ENCODE measurements at places on chromosomes 1 and 21. TPM values are rescaled to one million over a fixed set of nuclear protein-coding genes. Genes with fewer than 3 reads are reported as not detected.

FAM72A gene
- 1.8 TPM for polyA plus RNA-seq

FAM163A gene
- polyA plus RNA-seq, result not detected

OR10J1 gene
- not detected for polyA plus RNA-seq

NR0B2 gene
- polyA plus RNA-seq, result not detected

KRTAP23-1 gene
- not detected for polyA plus RNA-seq

DNA sequence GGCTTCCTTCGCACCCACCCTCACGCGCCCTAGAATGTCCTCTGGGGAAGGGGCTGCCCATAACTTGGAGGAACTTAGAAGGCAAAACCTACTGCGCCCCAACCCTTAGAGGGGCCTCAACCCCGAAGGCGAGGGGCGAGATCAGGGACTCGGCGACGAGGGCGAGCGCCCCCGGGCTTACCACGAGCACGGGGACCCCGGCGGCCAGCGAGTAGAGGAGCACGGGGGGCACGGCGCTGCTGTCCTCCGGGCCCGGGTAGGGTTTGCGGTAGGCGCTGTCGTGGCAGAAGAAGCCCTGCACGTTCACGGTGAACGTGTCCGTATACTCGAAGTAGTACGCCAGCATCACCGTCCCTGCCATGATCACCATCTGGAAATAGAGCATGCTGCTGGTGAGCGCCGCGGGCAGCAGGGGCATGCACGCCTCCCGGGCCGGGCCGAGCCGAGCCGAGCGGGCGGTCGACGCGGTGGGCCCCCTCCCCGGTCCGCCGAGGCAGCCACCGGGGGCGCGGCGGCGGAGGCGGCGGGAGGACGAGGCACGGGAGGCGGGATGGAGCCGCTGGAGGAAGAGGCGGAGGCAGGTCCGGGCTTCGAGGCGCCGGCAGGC lies 304 bp downstream of the PLPPR5 start:
- DNase-seq, result no peak
- H3K27ac ChIP-seq, result no peak overlapping the region
- H3K36me3 ChIP-seq, result no peaks in the 10 kb centered on the region
- peaks cover 27% of the 10 kb centered on the region for H3K27me3 ChIP-seq

- H3K4me3 ChIP-seq, result no peak overlapping the region
- H3K27me3 ChIP-seq, result no peaks in the 10 kb centered on the region
Observed at GRCh38 chr1:45730075-45730779, 20.2 kb downstream of the IPP start.

- peaks cover 9% of the 10 kb centered on the region for H3K27me3 ChIP-seq
- no peak overlapping the region for H3K4me3 ChIP-seq
- no peak overlapping the region for H3K27ac ChIP-seq
- no peak for DNase-seq
- H3K36me3 ChIP-seq, result no peaks in the 10 kb centered on the region
- H3K4me1 ChIP-seq, result no peaks in the 10 kb centered on the region
Observed at GRCh38 chr1:94646141-94646643, 104.6 kb upstream of the F3 start.

DNA sequence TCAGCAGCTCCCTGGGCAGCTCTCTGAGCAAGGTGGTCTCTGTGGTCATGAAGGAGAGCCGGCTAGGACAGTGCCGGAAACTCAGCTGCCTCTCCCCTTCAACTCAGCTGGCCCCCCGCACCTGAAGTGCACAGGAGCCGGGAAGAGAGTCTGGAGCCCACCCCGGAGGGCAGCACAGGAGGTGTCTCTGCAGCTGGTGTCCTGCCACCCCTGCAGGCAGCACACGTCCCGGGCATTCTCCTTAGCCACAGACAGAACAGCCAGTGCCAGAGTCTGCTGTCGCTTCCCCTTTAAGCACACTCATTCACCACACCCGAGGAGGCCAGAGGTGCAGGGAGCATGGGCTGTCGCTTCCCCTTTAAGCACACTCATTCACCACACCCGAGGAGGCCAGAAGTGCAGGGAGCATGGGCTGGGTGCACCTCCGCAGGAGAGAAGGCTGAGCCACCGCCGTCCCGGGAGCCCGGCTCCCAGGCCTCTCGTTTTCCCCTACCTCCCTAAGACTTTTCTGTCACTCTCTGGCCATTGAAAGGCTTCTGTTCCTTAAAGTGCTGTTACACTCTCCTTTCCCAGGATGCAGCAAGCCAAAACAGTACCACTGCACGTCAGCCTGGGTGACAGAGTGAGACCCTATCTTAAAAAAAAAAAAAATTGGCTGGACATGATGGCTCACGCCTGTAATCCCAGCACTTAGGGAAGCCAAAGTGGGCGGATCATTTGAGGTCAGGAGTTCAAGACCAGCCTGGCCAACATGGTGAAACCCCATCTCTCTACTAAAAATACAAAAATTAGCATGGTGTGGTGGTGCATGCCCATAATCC lies 16.9 kb upstream of the SAMD11 start:
- H3K4me1 ChIP-seq, result peaks cover 6% of the 10 kb centered on the region
- peaks cover 7% of the 10 kb centered on the region for H3K27me3 ChIP-seq
- no peak for DNase-seq
- H3K36me3 ChIP-seq, result no peaks in the 10 kb centered on the region

DNA sequence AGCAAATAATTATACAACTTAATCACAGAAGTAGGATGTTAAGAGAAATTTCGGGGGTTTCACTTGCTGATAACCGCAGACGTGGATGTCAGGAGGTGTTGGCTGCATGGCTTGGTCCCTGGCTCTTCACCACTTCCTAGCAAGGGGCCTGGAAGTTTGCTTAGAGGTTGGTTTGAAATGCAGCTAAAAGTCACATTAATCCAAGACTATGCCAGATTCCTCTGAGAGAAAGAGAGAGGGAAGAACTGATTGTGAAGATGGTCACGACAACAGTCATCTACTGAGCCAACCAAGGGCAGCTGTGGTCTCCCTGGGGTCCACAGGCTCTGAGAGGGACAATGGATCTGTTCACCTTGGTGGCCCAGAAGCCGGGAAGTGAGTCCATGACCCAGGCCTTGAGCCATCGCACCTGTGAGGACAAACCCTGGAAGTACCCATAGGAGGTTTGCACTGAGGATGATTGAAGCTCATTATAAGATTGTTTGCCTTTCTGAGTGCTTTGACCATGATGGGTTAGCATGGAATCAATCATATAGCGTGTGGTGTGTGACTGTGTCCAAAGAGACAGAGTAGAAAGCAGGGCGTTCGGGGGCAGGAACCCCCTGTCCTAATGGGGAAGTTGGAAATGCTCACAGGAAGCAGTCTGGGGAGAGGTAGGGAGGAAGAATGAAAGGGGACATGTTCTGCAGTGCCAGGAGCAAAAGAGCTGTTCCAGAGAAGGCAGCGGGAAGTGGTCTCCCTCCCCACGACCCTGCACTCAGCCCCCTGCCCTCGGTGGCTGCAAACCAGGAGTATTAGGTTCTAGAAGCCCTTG lies 47.1 kb downstream of the UMODL1 start:
- peaks cover 12% of the 10 kb centered on the region for H3K4me1 ChIP-seq
- H3K4me3 ChIP-seq, result no peak overlapping the region
- no peak overlapping the region for H3K27ac ChIP-seq
- peaks cover 8% of the 10 kb centered on the region for H3K27me3 ChIP-seq
- no peak for DNase-seq

GRCh38 chr1:81237473-81238089 lies 563.2 kb upstream of the ADGRL2 start:
- no peak overlapping the region for H3K4me3 ChIP-seq
- no peak overlapping the region for H3K27ac ChIP-seq
- no peaks in the 10 kb centered on the region for H3K27me3 ChIP-seq
- no peaks in the 10 kb centered on the region for H3K4me1 ChIP-seq
- no peaks in the 10 kb centered on the region for H3K36me3 ChIP-seq

GRCh38 chr1:231318568-231318967 lies 19.1 kb downstream of the EXOC8 start:
- H3K27ac ChIP-seq, result no peak overlapping the region
- no peaks in the 10 kb centered on the region for H3K36me3 ChIP-seq
- H3K27me3 ChIP-seq, result peaks cover 2% of the 10 kb centered on the region
- H3K4me1 ChIP-seq, result no peaks in the 10 kb centered on the region
- DNase-seq, result no peak

DNA sequence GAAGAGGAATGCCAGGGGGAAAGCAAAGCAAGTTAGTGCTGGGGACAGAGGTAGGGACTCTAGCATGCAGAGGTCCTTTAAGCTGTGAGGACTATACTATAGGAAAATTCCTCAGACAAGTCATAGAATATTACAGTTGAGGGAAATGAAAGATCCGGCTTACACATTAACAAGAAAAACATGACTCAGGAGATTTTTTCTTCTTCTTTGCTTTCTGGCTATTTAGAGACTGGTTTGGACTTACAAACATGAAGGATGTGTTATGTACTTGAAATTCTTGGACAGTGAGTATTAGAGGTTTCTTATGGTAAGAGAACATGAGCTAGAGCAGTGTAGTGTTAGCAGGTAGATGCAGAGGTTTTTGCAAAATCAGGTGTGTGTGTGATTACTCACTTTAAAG lies 24.9 kb downstream of the USP25 start:
- DNase-seq, result no peak
- H3K27ac ChIP-seq, result peak overlapping the region; percentile 24
- H3K4me1 ChIP-seq, result peaks cover 87% of the 10 kb centered on the region
- peaks cover 4% of the 10 kb centered on the region for H3K36me3 ChIP-seq
- H3K27me3 ChIP-seq, result peaks cover 4% of the 10 kb centered on the region

GRCh38 chr1:25999041-25999800 lies 1.4 kb upstream of the PAFAH2 start:
- no peaks in the 10 kb centered on the region for H3K36me3 ChIP-seq
- no peak overlapping the region for H3K4me3 ChIP-seq

GRCh38 chr1:5333291-5333690 lies 658.9 kb downstream of the NPHP4 start:
- DNase-seq, result no peak
- H3K4me1 ChIP-seq, result peaks cover 14% of the 10 kb centered on the region
- H3K4me3 ChIP-seq, result no peak overlapping the region
- H3K27ac ChIP-seq, result no peak overlapping the region
- no peaks in the 10 kb centered on the region for H3K36me3 ChIP-seq
- H3K27me3 ChIP-seq, result peaks cover 2% of the 10 kb centered on the region

DNA sequence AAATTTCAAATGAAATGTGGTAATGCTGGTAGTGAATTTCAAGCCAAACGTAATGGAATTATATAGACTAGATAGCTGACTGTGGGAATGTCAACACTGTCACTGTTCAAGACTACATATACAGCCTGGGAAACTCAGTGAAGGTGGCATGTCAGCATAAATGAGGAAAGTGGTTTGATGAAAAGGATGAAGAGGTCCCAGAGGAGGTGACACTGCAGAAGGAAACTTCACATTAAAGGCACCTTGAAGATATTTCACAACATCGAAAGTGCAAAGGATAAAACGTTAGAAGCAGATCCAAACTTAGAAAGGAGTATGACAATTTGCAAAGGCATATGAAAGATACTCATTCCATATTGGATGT lies 25.7 kb downstream of the MAPKAPK2 start:
- H3K4me1 ChIP-seq, result peaks cover 91% of the 10 kb centered on the region
- no peak overlapping the region for H3K4me3 ChIP-seq
- H3K27ac ChIP-seq, result peak overlapping the region; percentile 36
- DNase-seq, result no peak
- no peaks in the 10 kb centered on the region for H3K36me3 ChIP-seq

- H3K4me3 ChIP-seq, result no peak overlapping the region
- H3K4me1 ChIP-seq, result no peaks in the 10 kb centered on the region
- no peak overlapping the region for H3K27ac ChIP-seq
- DNase-seq, result no peak
- H3K27me3 ChIP-seq, result no peaks in the 10 kb centered on the region
Observed at GRCh38 chr1:76677416-76678405, 189.6 kb upstream of the ST6GALNAC5 start.

- H3K27me3 ChIP-seq, result peaks cover 1% of the 10 kb centered on the region
- H3K4me3 ChIP-seq, result no peak overlapping the region
- no peaks in the 10 kb centered on the region for H3K36me3 ChIP-seq
- H3K27ac ChIP-seq, result no peak overlapping the region
- peaks cover 1% of the 10 kb centered on the region for H3K4me1 ChIP-seq
Observed at GRCh38 chr21:45985471-45986315, 4.1 kb downstream of the COL6A1 start.

- no peak for DNase-seq
- no peak overlapping the region for H3K4me3 ChIP-seq
- no peaks in the 10 kb centered on the region for H3K27me3 ChIP-seq
- no peaks in the 10 kb centered on the region for H3K4me1 ChIP-seq
- no peaks in the 10 kb centered on the region for H3K36me3 ChIP-seq
- no peak overlapping the region for H3K27ac ChIP-seq
Observed at GRCh38 chr21:20592463-20592862, 405.7 kb upstream of the NCAM2 start.

GRCh38 chr1:237041795-237042525 lies at the start of gene RYR2:
TSS of gene RYR2 (plus strand) at chr1:237042184. CDS start at chr1:237042522, 338 bp downstream.
- no peak within 1 kb of the TSS for H3K4me3 ChIP-seq
- peaks cover 18% of the 10 kb centered on the region for H3K27me3 ChIP-seq
- no peaks in the 10 kb centered on the region for H3K36me3 ChIP-seq
- H3K27ac ChIP-seq, result no peak within 1 kb of the TSS
- DNase-seq, result no peak
- peaks cover 13% of the 10 kb centered on the region for H3K4me1 ChIP-seq

- no peaks in the 10 kb centered on the region for H3K27me3 ChIP-seq
- no peaks in the 10 kb centered on the region for H3K4me1 ChIP-seq
- no peak for DNase-seq
- H3K27ac ChIP-seq, result no peak overlapping the region
Observed at GRCh38 chr1:164163289-164163849, 395.6 kb upstream of the PBX1 start.

DNA sequence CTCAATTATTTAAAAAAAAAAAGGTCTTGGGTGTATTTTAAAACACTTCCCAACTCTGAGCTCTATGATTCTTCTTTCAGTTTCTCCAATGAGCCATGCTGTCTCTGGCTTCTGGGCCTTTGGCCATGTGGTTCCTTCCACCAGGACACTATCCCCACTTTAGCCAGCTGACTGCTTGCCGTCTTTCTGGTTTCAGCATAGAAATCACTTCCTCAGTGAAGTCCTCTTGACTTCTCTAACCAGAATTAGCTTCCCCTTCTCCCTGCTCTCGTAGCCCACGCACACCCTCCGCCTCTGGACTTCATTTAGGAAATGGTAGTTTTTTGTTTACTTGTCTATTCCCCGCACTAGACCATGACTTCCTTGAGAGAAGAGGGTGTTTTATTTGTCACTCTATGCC lies 1.1 kb upstream of the DIO1 start:
- H3K36me3 ChIP-seq, result no peaks in the 10 kb centered on the region
- no peak overlapping the region for H3K4me3 ChIP-seq
- no peaks in the 10 kb centered on the region for H3K27me3 ChIP-seq
- no peak overlapping the region for H3K27ac ChIP-seq
- H3K4me1 ChIP-seq, result peaks cover 24% of the 10 kb centered on the region
- no peak for DNase-seq

GRCh38 chr1:111294390-111294789 lies 3.7 kb downstream of the CHIA start:
- no peak overlapping the region for H3K27ac ChIP-seq
- DNase-seq, result no peak
- H3K4me3 ChIP-seq, result no peak overlapping the region
- H3K4me1 ChIP-seq, result no peaks in the 10 kb centered on the region
- no peaks in the 10 kb centered on the region for H3K36me3 ChIP-seq
- H3K27me3 ChIP-seq, result peaks cover 3% of the 10 kb centered on the region

DNA sequence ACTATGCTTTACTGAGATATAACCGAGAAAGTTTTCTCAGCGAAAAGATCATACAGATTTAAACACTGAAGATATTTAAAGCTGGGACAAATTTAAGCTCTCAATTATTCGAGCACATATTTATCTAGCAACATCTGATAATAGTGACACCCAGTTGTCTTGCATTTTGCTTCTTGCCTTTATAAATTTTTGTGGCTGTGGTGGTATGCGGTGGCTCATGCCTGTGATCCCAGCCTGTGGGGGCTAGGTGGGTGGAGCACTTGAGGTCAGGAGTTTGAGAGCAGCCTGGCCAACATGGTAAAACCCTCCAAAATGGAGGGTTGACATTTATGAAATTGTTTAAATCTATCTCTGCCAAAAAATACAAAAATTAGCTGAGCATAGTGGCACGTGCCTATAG lies 312.2 kb downstream of the SPATA17 start:
- no peak overlapping the region for H3K4me3 ChIP-seq
- H3K27ac ChIP-seq, result no peak overlapping the region
- no peaks in the 10 kb centered on the region for H3K4me1 ChIP-seq

Data from immature natural killer cell (primary cell).